ENCODE measurements at places on chromosomes 13 and 19. TPM values are rescaled to one million over a fixed set of nuclear protein-coding genes. Genes with fewer than 3 reads are reported as not detected.

The ODAD3 gene
- total RNA-seq: 1.5 TPM

The KLK6 gene
- not detected for total RNA-seq

The GNG8 gene
- not detected for total RNA-seq

The FAM124A gene
- total RNA-seq: 22.6 TPM

The SBK2 gene
- 6.2 TPM for total RNA-seq

The IGLON5 gene
- 5.4 TPM for total RNA-seq

The SPRED3 gene
- total RNA-seq: 4.6 TPM

The URI1 gene
- 60.7 TPM for total RNA-seq

The ZNF132 gene
- total RNA-seq: 1.0 TPM

The CLDN10 gene
- total RNA-seq: 22.8 TPM

The PSG3 gene
- not detected for total RNA-seq

The RFPL4AL1 gene
- not detected for total RNA-seq

The ZNF625 gene
- total RNA-seq: 42.9 TPM

The NKPD1 gene
- 0.02 TPM for total RNA-seq

The TJP3 gene
- total RNA-seq: 32.5 TPM

DNA sequence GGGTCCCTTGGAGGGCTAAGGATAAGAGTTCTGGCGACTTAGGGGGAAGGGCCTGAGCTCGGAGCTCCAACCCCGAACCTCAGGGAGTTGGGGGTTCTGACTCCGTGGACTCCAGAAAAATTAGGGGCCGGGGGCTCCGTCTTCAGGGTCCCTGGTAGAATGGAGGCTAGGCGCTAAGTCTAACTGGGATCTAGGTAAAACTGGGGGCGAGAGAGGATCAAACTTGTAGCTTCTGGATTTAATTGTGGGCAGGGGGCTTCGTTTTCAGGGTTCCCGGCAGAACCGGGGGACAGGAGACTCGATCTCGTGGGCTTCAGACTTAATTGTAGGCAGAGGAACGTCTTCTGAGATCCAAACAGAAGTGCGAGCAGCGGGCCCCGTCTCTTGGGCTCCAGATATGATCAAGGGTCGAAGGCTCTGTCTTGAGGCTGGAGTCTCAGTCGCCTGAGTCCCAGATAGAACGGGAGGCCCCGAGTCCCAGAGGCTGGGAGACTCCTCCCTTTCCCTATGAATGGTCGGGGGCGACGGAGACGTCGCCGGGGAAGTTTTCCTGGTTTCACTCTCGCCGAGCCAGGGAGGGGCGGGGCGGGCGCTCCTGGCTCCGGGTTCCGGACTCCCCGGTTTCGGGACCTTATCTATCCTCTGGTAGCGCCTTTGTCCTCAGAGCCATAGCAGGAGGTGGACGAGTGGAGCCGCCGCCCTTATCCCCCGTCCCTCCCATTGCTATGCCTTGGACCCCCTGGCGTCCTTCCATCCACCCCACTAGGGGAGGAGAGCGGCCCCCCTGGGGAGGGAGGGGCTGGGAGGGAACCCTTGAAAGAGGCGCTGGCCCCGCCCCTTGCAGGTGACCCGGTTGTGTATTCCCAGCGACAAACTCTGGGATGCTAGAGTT, 1.3 kb downstream of the NECTIN2 start:
- DNase-seq: peak; percentile 75

GRCh38 chr19:49579947-49580263, 451 bp downstream of the NOSIP start:
- DNase-seq: no peak

DNA sequence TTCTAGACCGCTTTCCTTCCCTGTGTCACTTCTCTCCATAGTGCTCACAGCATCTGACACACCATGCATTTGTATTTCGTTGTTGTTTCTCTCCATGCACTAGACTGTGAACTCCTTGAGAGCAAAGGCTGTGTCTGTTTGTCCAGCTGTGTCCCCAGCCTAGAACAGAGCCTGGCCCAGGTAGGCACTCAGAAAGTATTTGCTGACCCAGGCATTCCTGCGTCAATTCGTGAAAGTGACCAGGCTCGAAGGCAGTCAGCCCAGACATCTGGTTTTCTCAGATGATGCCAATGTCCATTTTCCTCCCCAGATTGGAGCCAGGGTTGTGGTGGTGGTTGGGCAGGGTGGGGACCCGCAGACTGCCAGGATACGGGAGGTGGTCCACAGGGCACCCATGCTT, 164.8 kb downstream of the ZNF536 start:
- no peak for DNase-seq

GRCh38 chr13:107289540-107289939, 721.6 kb upstream of the ARGLU1 start:
- DNase-seq: no peak

DNA sequence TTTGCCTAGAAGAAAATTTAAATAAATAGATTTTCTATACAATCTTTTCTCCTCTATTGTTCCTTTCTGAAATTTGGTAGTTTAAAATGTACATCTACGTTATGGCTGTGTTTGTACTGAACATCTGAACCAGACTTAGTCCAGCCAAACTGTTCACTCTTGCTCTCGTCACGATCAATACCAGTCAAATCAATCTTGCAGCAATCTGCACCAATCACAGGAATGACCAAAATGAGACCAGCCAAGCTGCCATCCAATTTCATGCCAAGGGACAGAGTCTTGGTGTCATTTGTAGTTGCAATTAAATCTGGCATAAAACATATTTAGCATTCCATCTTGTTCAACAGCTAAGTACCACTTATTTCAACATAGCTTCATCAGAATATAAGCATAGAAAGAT, 156.6 kb downstream of the IRS2 start:
- DNase-seq: no peak

- no peak for DNase-seq
Observed at GRCh38 chr19:55027472-55028337, 10.4 kb downstream of the GP6 start.

- DNase-seq: peak; percentile 32
Observed at GRCh38 chr19:45464852-45465441, 2.8 kb upstream of the FOSB start.

- peak; percentile 67 for DNase-seq
Observed at GRCh38 chr19:3556978-3557460, 367 bp downstream of the MFSD12 start.

DNA sequence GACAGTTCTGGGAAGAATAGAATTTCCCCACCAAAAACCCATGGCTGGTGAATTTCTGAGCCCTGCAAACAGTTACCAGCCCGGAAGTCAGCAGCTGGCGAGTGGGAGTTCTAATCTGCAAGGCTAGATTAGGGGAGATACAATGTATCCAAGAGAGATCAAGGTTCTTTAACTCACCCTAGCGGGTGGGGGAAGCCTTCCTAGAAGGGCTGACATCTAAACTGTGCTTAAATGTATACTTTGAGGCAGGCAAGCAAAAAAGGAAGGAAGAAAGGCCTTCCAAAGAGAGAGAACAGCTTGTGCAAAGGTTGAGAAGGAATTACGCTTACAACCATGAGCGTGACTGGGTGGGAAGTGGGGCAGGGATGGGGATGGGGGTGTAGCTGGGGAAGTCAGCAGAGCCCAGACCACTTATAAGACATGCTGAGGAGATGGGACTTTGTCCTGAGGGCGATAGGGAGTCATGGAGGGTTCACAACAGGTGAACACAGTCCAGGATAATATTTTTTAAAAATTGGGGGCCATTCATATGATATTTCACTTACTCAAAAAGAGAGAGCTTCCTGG, 20.8 kb upstream of the ZNRF4 start:
- DNase-seq: no peak

- no peak for DNase-seq
Observed at GRCh38 chr13:37113534-37113933, 8.1 kb upstream of the CSNK1A1L start.

DNA sequence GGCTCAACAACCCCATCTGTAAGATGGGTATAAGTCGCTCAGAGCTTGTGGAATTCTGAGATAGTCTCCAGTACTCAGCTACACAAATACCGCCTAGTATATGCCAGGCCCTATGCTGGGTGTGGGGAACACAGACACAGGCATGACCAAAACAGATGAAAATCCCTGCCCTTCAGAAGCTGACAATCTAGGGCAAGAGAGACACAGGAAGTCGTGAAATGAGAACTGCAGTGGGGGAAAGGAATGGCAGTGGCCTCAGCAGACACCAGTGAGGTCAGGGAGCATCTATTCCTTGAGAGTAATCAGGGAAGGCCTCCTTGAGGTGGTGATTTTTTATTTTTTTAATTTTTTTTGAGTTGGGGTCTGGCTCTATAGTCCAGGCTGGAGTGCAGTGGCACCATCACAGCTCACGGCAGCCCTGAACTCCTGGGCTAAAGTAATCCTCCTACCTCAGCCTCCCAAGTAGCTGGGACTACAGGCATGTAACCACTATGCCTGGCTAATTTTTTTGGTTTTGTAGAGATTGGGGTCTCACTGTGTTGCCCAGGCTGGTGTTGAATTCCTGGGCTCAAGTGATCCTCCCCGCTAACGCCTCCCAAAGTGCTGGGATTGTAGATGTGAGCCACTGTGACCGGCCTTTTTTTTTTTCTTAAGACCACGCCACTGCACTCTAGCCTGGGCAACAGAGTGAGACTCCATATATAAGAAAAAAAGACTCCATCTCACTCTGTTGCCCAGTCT, 3.2 kb downstream of the TMIGD2 start:
- no peak for DNase-seq

- DNase-seq: no peak
Observed at GRCh38 chr13:73268306-73268705, 209.5 kb downstream of the KLF5 start.

Data from neural progenitor cell (in vitro differentiated cells).